ENCODE measurements at places on chromosomes 5 and 9. TPM values are rescaled to one million over a fixed set of nuclear protein-coding genes. Genes with fewer than 3 reads are reported as not detected.

PCDHGA6 gene
- 0.10 TPM for total RNA-seq

KIF24 gene
- 8.6 TPM for total RNA-seq

SPTAN1 gene
- 321 TPM for total RNA-seq

DNA sequence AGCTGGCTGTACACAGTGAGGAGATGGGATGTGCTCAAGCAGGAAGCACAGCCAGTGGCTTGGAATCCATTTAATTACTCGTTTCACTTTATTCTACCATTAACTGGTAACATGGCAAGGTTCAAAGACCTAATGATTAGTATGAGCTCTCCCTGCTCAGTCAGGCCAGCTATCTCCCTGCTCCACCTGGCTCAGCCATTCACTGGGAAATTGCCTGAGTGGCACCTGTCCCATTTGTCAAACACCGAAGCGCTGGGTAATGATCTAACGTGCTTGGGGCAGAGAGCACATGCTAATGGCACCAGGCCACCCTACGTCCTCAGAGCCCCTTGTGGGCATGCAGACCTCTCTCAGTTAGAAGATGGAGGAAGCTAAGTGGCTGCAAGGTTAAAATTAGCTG lies 162.2 kb downstream of the TTLL11 start:
- no peak for DNase-seq

MVB12B gene
- total RNA-seq = 2.4 TPM
